Nucleus accumbens (tissue), 56 donors: ENCODE measurements at places on chromosomes 6 and 20.

DNA sequence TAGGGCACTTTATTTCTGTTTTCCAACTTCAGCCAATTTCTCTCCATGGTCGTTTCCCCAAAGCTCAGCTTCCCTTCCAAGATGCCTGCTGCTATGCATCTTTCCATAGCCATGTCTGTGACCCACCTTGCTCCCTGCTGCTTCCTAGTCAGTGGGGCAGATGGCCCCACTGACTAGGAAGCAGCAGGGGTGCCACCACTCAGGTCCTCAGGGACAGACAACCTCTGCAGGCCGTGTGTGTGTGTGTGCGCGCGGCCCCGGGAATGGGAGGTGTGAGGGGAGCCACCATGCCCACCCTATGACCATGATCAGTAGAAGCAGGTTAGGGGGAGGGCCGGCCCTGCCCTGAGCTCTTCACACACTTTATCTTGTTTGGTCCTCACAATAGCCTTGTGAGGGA, 2.7 kb upstream of the IP6K3 start:
- no peak for DNase-seq

GRCh38 chr6:41560431-41561192, 14.4 kb downstream of the FOXP4 start:
- DNase-seq: no peak

DNA sequence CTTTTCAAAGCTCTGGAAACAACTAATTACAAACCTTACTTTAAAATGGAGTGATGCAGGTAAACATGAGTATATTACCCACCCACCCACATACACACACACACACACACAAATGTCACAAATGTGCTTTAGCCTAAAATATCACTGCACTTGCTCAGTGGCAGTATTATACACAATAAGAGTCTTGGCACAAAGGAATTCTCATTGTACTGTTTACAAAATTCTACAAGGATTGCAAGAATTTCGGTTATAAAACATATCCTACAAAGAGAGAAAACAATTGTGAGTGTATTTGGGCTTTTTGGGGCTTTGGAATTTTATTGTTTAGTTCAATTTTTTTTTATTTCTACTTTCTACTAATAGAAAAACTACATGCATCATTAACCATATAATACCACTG, 113.2 kb upstream of the BEND6 start:
- no peak for DNase-seq

GRCh38 chr6:116408491-116408890, 37.7 kb downstream of the DSE start:
- no peak for DNase-seq

- no peak for DNase-seq
Observed at GRCh38 chr6:53461041-53461656, 83.8 kb downstream of the GCLC start.

GRCh38 chr20:2010533-2010932, 16.7 kb upstream of the PDYN start:
- no peak for DNase-seq

GRCh38 chr6:39157511-39157910, 42.5 kb upstream of the SAYSD1 start:
- no peak for DNase-seq

DNA sequence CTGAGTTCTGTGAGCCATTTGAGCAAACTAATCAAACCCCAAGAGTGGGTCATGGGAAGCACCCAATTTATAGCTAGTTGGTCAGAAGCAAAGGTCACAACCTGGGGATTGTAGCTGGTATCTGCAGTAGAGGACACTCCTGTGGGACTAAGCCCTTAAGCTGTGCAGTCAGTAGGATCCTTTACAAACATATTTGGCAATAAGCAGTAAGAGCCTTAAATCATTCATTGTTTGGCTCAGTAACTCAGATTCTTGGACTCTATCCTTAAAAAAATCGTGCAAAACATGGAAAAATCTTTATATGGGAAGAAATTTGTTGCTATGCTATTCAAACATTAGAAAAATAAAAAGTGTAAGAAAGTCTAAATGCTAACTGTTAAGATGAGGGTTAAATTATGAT, 29.9 kb downstream of the FRK start:
- no peak for DNase-seq

- DNase-seq: no peak
Observed at GRCh38 chr6:46901882-46902314, 19.8 kb downstream of the ADGRF5 start.

DNA sequence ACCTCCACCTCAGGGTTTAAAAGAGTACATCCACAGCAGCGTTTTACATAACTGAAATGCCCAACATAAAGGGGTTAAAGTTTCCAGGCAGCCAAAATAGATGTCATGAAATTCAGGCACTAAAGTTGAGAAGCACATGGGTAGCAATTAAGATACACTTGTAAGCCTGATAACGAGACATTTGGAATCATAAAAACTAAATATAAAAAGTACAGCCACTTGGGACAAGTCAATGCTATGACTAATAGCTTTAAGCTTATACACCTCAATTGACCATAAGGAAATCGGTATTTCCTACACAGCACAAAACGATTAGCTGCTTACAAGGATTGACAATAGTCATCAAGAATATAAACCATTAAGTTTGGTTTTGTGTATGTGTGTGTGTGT, 11.8 kb downstream of the LOC128125822 start:
- DNase-seq: no peak

DNA sequence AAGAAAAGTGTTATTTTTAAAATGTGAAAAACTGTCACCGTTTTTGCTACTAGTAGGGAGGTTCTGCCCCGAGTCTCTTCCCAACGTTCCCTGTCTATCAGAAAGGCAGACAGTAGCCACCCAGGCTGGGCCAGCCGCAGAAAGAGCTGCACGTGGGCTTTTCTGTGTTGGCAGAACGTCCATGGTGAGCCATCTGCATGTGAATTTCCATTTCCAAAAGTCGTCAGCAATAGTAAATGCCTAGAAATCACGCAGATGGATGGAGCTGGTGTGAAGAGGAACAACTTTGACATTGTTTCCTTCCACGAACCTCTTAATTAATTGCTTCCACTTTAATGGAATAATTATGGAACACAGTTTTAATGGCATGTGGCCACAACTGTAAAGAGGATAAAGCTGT, 97.5 kb downstream of the FAM120B start:
- peak; percentile 45 for DNase-seq

DNA sequence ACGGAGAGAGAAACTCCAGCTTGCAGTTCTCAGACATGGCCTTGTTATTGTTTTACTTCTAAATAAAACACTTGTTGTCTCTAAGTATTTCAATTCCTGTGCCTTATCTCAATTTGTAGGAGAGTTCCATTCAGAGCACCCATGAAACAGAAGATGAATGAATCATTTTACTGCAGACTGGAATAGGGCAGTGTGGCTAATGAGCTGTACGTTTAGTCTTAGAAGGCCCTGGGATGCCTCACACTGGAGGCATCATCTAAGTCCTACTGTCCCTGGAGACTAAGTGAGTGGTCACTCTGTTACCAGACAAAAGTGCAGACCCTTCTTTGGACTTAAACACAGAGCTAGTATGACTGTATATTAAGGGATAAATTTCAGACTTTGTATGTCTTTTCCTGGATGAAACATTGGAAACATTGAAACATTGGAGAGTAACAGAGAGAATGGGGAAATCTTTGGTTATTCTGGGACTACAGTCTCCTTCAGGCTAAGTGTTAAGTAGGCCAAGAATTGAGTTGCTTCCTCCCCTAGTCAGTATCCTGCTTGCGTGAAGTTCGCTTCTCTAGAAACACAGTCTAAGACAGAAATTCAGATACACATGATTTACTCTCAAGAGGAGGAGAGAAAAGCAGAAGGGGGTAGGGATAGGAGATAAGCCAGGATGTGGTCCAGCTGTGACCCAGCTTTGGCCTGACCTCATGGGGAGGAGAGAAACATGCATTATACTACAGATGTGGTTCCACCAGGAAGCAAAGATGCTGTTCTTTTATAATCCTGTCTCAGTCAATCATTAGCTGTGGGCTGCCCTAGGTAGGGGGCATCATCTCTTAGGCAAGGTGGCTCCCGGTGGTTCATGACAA, 167.4 kb upstream of the BMP2 start:
- no peak for DNase-seq

DNA sequence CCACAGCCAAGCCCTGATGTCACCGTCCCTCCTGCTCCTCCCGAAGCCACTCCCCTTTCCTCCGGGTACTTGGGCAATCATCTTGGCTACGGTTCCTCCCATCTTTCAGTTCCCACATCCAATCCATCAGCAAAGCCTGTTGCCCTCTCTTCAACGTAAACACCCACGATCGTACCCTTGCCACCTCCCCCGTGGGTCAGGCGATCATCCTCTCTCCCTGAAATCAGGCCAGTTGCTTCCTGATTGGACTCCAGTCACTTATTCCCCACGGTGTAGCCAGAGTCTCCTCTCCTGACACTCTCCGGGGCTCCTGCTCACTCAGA, 44.5 kb downstream of the SULF2 start:
- no peak for DNase-seq

GRCh38 chr6:37303891-37304503, 46.1 kb upstream of the TMEM217 start:
- no peak for DNase-seq

GRCh38 chr6:35787266-35788218, 6.7 kb downstream of the CLPSL1 start:
- no peak for DNase-seq

DNA sequence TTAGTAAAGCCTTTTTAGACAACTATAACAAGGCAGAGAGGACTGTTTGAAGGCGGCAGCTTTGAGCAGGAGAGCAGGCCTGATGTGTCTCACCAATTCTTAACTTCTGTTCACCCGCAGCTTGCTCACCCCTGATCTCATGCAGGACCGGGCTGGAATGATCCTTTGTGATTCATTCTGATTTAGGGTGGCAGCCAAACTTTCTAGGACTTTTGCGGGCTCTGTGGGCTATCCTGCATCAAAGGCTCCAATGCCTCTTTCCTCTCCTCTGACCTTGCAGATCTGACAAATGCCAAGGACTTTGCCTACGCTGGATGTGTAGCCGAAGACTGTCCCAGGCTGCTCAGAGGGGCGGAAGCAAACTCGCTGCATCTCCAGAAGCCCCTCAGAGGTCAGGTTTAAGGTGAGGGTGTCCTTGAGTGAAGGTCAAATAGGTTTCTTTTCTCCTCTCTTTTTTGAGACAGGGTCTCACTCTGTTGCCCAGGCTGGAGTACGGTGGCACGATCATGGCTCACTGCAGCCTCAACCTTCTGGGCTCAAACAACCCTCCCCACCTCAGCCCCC, 72.3 kb downstream of the VEGFA start:
- DNase-seq: no peak

- no peak for DNase-seq
Observed at GRCh38 chr6:33008944-33009861, at the start of gene HLA-DOA. TSS of gene HLA-DOA (minus strand) at chr6:33009591.

DNA sequence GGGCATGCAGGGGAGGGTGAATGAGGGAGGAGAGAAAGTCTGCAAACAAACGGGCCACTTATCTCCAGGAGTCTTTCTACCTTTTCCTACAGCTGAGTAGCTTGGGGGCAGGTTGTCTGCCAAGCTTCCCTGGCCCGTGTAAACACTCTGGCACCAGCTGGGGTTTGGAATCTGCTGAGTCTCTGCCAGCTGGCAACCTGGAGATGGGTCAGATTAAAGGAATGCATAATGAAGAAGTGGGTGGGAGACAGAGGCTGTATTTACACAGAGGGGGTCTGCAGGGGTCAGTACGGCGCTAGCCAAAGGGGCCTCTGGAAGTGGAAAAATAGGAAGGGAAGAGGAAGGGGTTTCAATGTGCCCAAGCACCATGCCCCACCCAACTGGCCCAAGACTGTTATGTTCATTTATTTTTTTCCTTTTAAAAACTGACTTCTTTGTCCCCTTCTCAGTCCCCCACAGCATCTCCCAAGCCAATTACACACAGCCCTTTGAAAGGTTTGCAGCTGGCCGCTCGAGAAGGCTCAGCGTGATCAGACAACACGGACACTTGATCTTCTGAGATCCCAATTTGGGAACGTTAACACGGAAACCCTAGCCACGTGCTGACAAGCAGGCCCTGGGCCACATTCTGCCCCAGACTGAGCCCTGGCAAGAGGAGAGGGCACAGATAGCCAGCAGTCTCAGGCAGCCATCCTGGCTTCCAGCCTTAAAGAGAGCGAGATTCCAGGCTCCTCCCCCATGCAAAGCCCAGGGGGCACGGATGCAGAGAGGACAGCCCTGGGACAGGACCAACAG, 25.2 kb downstream of the TRAM2 start:
- no peak for DNase-seq

GRCh38 chr20:41432746-41433145, 66.1 kb upstream of the EMILIN3 start:
- no peak for DNase-seq

GRCh38 chr20:16574656-16575355, 1.6 kb upstream of the KIF16B start:
- DNase-seq: peak; percentile 87

- DNase-seq: no peak
Observed at GRCh38 chr6:30654798-30655742, 8.1 kb downstream of the C6orf136 start.

- no peak for DNase-seq
Observed at GRCh38 chr20:23122321-23122720, 36.2 kb upstream of the CD93 start.

DNA sequence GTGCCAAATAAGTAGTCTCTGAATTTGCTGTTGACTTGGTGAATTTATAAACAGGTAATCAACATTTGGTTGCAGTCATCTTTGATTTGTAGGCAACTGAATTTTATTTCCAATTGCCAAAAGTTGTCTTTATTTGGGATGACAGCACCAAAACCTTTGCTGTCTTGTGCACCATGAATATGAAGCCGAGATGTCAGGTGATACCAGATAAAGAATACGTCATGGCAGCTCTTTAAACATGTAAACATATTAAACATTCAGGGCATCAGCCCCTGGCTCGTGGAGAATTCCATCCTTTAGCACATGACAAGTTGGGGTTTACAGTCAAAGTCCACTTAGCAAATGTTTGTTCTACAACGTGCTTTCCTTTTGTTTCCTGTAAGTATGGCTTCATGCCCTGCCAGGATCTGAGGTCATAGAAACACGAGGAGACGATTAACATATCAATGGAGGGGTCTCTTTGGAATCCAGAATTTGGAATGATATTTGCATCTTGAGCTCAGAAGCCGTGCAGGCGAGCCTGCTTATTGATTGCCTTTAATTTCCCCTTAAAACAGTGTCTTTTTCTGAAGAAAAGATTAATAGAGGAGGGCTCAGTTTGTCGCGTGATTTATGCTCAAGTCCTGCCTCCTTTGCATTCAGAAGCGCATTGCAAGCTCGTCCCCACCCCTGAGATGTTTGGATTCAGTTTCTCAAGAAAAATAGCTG, 170.2 kb upstream of the ZNF217 start:
- DNase-seq: no peak

DNA sequence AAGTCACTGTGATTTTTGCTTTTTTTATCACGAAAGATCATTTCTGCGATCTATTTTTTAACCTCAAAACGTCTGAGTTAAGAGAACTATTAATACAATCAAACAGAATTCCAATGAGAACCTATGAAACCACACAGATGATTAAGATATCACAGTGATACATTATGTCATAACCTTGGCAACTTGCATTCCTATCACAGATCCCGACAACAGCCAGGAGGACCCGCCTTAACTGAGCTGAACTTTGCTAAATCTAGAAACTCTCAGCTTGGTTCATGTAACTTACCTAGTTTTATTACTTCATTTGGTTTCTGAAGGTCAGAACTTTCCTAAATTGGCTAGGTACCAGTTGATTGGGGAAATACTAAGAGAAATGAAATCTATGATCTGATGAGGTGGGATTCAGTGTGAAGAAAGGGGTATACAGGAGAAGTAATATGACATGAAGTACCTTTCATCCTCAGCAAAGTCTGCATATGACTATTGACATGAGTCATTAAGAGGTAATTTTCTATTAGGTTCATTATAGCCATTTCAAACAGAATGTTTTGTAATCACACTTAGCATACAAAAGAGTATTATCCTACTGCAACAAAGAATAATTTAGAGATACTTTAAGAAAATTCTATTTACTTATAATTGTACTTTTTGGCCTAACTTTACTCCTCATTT, 11.2 kb downstream of the LYRM4 start:
- no peak for DNase-seq
